Amniotic epithelial cell (primary cell): ENCODE measurements at places on chromosomes 3 and 15.

GRCh38 chr15:53535886-53536285 is 223.6 kb downstream of the WDR72 start:
- DNase-seq = no peak

- no peak for DNase-seq
Measured at GRCh38 chr15:64267331-64267973, 88.5 kb downstream of the CSNK1G1 start.

- peak; percentile 79 for DNase-seq
Measured at GRCh38 chr3:169769287-169770181, at the start of gene ACTRT3. Gene ACTRT3 (minus strand): TSS chr3:169769561. CDS start chr3:169769520, 41 bp downstream.

DNA sequence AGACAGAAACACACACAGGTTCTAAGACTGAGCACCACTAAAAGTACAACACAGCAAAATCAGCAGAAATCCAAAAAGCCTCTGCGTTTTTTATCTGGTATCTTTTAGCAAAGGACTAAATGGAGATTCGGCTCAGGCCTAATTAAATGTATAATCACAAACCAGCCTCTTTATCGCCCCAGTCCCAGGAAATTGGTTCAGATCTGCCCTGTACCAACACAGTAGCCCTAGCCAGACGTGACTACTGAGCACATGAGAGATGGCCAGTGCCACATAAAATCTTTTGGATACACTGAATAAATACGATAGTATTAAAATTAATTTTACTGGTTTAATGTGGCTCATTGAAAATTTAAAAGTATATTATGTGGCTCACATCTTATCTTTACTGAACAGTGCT is 19.7 kb downstream of the TBC1D2B start:
- no peak for DNase-seq

DNA sequence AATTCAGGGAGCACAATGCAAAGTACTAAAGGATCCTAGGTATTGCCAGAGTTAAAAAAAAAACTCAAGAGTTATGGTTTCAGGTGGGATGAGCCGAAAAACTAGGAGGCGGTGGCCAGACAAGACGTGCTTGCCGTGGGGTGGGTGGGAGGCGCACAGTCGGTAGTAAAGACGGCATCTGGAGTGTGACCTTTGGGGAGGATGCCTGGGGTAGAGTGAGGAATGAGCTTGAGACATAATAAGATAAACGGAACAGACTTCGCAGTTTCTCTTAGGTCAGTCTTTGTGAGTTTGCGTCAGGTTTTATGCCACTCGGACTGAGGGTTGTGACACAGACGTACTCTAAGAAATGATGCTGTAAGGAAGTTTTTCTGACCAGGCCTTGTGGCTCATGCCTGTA is 139.6 kb downstream of the LRRK1 start:
- DNase-seq = no peak

- DNase-seq = no peak
Measured at GRCh38 chr3:186511245-186511644, 32.9 kb downstream of the CRYGS start.
